ENCODE measurements at places on chromosomes 7 and 10. TPM values are rescaled to one million over a fixed set of nuclear protein-coding genes. Genes with fewer than 3 reads are reported as not detected.

ACHE gene
- total RNA-seq, result 2.6 TPM

AGBL3 gene
- 8.8 TPM for total RNA-seq

- no peaks in the 10 kb centered on the region for H3K36me3 ChIP-seq
- H3K4me3 ChIP-seq, result no peak overlapping the region
- no peak for DNase-seq
- H3K27me3 ChIP-seq, result peaks cover 1% of the 10 kb centered on the region
- no peak overlapping the region for H3K27ac ChIP-seq
Observed at GRCh38 chr7:116138202-116138801, 72.0 kb upstream of the TES start.

DNA sequence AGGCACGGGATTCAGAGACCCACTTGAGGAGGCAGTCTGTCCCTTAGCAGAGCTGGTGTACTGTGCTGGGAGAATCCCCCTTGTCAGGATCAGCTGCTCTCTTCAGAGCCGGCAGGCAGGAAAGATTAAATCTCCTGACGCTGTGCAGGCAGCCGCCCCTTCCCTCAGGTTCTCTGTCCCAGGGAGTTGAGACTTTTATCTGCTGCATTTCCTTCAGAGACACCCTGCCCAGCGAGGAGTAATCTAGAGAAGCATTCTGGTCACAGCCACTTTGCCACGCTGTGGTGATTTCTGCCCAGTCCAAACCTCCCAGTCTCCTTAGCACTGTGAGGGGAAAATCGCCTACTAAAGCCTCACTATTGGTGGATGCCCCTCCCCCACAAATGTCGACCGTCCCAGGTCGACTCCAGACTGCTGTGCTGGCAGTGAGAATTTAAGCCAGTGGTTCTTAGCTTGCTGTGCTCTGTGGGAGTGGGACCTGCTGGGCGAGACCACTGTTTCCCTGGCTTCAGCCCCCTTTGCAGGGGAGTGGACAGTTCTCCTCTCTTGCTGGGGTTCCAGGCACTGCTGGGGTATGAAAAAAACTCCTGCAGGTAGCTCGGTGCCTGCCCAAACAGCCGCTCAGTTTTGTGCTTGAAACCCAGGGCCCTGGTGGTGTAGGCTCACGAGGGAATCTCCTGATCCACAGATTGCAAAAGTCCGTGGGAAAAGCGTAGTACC, 265.4 kb downstream of the ZWINT start:
- no peaks in the 10 kb centered on the region for H3K4me1 ChIP-seq
- H3K4me3 ChIP-seq, result no peak overlapping the region
- no peak for DNase-seq
- no peaks in the 10 kb centered on the region for H3K36me3 ChIP-seq
- no peak overlapping the region for H3K27ac ChIP-seq
- H3K27me3 ChIP-seq, result no peaks in the 10 kb centered on the region

GRCh38 chr7:37446371-37446770, 2.3 kb downstream of the ELMO1 start:
- H3K27ac ChIP-seq, result no peak overlapping the region
- H3K4me1 ChIP-seq, result no peaks in the 10 kb centered on the region
- no peaks in the 10 kb centered on the region for H3K27me3 ChIP-seq
- no peaks in the 10 kb centered on the region for H3K36me3 ChIP-seq

DNA sequence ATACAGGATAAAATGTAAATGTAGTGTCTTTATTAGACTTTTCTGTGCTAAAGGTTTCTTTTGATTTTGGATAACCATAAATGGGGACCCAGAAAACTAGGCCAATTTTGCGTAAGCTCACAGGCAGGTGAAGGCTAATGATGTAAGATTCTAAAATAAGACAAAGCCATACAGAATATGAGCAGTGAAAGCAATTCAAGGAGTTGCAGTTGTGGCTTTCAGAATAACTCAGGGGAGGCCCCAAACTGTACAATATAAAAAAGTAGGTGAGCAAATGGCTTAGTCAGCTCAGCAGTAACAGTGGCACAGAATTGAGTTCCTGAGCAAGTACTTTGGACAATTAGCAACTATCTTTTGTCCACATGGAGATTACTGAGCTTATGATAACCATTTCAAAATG, 81.7 kb upstream of the NRP1 start:
- no peaks in the 10 kb centered on the region for H3K4me1 ChIP-seq
- no peaks in the 10 kb centered on the region for H3K27me3 ChIP-seq
- no peak overlapping the region for H3K27ac ChIP-seq
- no peaks in the 10 kb centered on the region for H3K36me3 ChIP-seq
- no peak for DNase-seq
